ENCODE measurements at places on chromosomes 2 and 18.

DNA sequence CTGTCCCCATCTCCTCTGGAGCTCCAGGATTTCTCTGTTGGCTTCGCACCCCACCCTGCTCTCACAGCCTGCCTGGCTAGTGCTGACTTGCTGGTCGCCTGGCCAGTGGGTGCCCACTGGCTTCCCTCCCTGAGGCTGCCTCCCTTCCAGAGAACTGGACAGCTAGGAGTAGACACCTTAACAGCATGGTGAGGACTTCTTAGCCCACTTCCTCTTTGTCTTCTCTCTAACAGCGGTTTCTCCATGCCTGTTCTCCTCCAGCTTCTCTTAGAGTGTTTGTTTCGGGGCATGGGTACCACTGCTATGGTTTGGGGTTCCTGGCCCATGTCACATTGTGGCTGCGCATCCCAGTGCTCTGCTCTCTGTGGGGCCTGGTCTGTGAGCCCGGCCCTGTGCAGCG is 37.1 kb downstream of the ZNF532 start:
- DNase-seq = no peak

DNA sequence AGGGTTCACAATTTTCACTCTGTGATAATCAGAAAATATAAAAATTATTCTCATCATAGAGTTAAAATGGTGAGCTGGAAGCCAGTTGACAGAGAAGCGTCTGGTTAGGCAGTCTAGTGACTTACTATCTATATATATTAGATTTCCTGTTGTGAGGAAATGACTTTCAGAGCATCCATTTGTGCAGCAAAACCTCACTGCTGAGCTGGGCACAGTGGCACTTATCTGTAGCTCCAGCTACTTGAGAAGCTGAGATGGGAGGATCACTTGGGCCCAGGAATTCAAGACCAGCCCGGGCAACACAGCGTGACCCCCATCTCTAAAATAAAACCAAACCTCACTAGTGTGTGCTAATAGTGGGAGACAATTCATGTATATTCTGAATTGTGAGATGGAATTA is 7.2 kb upstream of the KIAA2012 start:
- DNase-seq = no peak

- DNase-seq = no peak
Measured at GRCh38 chr18:39636931-39637330, 2071.3 kb upstream of the CELF4 start.

DNA sequence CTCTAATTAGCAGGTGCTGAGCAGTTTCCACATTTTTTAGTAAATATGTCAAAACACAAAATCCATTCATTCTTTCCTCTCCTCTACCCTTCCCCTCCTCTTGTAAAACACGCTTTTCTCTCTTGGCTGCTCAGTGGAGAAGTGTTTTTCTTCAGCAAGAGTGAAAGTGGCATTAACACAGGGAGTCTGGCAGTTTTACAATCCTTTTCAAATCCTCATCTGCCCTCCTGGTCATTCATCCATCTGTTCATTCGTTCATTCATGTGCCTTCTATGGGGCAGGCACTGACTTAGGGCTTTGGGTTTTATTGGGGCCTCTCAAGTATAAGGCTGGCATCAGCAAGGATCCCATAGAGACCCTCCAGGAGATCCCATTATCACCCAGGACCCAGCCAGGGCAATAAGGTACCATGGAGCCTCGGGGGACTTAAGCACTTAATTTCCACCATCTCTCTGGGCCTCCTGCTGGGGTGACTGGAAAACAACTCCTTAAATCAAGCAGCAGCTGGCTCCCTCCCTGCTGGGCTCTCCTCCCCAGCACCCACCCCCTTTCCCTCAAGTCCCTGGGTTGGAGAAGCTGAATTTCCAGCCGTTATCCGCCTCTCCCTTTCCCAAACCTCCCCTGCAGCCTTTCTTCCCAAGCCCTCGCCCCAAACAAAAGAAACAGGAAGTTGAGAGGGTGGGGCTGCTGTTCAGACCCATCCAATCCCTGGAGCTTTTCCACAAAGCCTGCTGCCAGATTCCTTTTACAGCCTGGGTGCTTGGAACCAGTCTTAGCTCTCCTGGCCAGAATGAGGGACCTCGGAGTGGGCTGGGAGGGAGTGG is 32.6 kb downstream of the MARCHF4 start:
- no peak for DNase-seq

DNA sequence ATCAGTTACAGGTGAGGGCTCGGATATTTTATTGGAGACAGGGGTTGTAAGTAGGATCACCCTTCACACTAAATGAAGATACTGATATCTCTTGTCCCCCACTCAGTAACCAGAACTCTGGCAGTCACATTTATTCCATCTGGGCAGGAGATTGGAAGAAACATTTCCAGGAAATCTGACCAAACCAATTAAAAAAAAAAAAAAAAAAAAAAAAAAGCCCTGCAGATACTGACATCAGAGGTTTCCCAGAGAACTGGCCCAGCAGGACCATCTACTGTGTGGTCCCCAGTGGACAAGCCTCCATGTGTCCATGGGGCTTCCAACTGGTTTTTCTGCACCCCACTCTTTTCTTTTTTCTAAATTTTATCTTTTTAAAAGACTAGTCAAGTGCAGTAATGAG is 41.3 kb downstream of the SH2D6 start:
- DNase-seq = no peak

GRCh38 chr2:227397562-227397961 is 9.8 kb upstream of the SCYGR1 start:
- no peak for DNase-seq

Data from NCI-H526 treated with DMSO at 0.1 percent for 48 hours (cell line).